ENCODE measurements at places on chromosomes 4 and X.

DNA sequence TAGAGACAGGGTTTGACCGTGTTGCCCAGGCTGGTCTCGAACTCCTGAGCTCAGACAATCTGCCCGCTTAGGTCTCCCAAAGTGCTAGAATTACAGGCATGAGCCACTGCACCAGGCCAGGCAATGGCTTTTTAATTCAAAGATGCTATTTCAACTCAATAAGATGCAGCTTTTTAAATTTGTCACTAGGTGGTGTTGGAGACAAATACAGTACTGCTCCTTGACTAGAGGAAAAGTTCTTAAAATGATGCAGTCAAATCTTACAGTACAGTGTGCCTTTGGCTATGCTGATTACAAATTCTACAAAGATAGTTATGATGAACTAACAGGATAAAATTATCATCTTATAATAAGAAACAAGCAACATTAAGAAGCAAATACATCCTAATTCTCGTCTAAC is 441.1 kb downstream of the KCNIP4 start:
- H3K27me3 ChIP-seq: no peaks in the 10 kb centered on the region
- peak; percentile 6 for DNase-seq
- H3K27ac ChIP-seq: no peak overlapping the region

DNA sequence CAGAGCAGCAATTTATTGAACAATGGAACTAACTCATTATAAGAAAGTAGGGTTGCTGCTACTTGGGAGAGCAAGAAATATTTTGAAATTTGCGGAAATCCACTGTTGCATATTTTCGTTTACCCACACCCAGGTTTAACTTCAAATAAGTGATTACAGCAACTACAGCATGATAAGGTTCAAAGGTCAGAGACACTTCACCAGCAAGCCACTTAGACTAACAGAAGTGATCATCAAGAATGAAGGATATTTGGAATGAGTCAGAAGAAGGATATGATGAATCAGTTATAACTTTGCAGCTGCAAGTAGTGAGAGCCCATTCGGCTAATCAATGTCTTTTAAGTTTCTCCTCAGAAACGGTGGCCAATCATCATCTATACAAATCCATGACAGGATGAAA is 199.3 kb downstream of the TMA16 start:
- DNase-seq: no peak
- no peaks in the 10 kb centered on the region for H3K36me3 ChIP-seq
- H3K27ac ChIP-seq: no peak overlapping the region
- H3K4me3 ChIP-seq: no peak overlapping the region

DNA sequence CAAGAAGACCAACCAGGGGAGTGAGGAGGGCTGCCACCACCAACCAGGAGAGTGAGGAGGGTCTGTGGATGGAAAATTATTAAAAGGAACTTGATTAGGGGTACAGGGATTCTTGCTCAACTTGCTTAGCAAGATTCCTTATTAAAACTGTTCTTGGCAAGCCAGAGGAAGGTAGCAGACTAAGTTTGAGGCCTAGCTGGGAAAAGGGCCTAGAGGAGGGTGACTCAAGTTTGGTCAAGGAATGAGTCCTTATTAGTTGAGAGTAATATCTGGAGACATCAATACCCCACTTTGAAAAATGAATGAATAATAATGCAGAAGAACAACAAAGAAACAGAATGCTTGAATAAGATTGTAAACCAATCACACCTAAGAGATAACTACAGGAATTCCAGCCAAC is 612.4 kb upstream of the ZFP42 start:
- H3K4me3 ChIP-seq: no peak overlapping the region
- no peak for DNase-seq
- no peaks in the 10 kb centered on the region for H3K4me1 ChIP-seq
- H3K27me3 ChIP-seq: no peaks in the 10 kb centered on the region
- no peak overlapping the region for H3K27ac ChIP-seq

- H3K27ac ChIP-seq: no peak overlapping the region
- no peaks in the 10 kb centered on the region for H3K36me3 ChIP-seq
- H3K4me3 ChIP-seq: no peak overlapping the region
- H3K27me3 ChIP-seq: no peaks in the 10 kb centered on the region
Observed at GRCh38 chrX:130896026-130896425, 7.0 kb downstream of the ENOX2 start.

- H3K27ac ChIP-seq: no peak overlapping the region
- DNase-seq: no peak
- H3K36me3 ChIP-seq: no peaks in the 10 kb centered on the region
- no peaks in the 10 kb centered on the region for H3K27me3 ChIP-seq
- H3K4me1 ChIP-seq: no peaks in the 10 kb centered on the region
Observed at GRCh38 chr4:144189121-144189520, 48.6 kb upstream of the GYPA start.

GRCh38 chrX:103806862-103807474 is 25.1 kb downstream of the RAB9B start:
- no peaks in the 10 kb centered on the region for H3K27me3 ChIP-seq
- H3K4me3 ChIP-seq: no peak overlapping the region
- no peaks in the 10 kb centered on the region for H3K36me3 ChIP-seq
- DNase-seq: no peak

GRCh38 chr4:165476214-165477098 is 97.6 kb downstream of the CPE start:
- H3K27ac ChIP-seq: no peak overlapping the region
- no peaks in the 10 kb centered on the region for H3K27me3 ChIP-seq
- peaks cover 5% of the 10 kb centered on the region for H3K4me1 ChIP-seq
- H3K36me3 ChIP-seq: no peaks in the 10 kb centered on the region
- H3K4me3 ChIP-seq: no peak overlapping the region

DNA sequence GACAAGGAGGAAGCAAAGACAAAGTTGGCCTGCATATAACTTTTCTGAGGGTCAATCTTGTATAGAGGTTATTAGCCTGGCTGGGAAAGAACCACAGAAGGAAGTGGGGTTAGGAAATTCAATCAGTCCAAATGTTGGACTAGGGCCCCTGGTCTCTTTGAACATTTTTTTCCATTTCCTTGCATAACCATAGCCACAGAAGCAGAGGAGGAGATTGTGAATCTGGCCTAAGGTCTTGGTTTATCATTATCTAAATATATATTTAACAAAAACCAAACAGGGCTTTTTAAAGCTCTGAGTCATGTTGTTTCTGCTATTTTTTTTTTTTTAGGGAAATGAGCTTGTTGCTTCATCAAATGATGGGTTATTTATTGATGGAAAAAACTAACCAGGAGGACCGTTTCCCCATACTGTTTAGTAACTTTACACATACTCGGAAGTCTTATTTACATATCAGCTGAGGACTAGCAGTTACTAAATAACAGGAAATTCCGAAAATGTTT is 97.7 kb upstream of the ACSL4 start:
- H3K27ac ChIP-seq: peak overlapping the region; percentile 22
- DNase-seq: no peak
- no peaks in the 10 kb centered on the region for H3K4me1 ChIP-seq
- no peaks in the 10 kb centered on the region for H3K36me3 ChIP-seq
- no peaks in the 10 kb centered on the region for H3K27me3 ChIP-seq

DNA sequence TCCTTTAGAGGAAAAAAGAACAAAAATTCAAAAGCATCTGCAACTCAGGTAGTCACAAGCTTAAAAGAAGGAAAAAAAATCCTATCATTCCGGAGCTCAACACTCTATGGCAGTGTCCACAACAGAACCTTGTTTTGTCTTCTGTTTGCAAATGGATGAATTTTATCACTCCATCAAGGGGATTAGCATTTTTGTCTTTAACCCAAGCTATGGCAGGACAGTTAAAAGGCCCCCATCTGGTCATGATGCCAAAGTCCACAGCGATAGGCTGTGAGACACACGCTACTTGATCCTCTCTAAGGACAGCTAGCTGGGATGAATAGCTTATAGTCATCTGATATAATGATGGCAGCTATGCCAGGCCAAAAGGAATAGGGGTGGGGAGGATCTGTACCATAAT is 16.6 kb downstream of the AMER1 start:
- H3K4me1 ChIP-seq: no peaks in the 10 kb centered on the region
- no peaks in the 10 kb centered on the region for H3K36me3 ChIP-seq
- no peak overlapping the region for H3K27ac ChIP-seq

DNA sequence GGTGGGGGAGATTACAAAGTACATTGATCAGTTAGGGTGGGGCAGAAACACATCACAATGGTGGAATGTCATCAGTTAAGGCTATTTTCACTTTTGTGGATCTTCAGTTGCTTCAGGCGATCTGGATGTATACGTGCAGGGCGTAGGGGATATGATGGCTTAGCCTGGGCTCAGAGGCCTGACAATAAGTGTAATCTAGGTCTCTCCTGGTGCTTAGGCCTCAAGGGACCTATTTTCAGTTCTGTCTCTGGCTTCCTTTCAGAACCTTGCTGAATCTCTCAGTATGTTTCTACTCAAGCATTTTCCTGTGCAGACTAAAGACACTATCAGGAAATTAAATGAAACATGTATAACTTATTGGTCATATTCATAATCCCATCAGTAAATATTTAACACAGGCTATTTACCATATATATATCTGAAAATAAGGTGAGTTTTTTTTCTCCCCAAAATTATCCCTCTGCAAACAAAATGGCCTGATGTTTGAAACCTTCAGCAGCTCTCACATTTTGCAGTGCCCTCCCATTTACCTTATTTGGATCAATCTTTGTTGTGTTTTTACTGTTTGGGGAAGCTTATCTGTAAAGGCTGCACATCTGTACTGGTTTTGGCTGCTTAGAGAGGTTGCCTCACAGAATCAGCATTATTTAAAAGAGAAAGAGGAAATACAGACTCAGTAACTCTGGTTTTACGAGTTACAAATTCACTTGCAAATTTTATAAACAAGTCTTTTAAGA is 2.3 kb upstream of the ZCCHC4 start:
- H3K4me1 ChIP-seq: peaks cover 31% of the 10 kb centered on the region
- no peaks in the 10 kb centered on the region for H3K36me3 ChIP-seq
- no peaks in the 10 kb centered on the region for H3K27me3 ChIP-seq
- peak overlapping the region; percentile 15 for H3K27ac ChIP-seq

- no peaks in the 10 kb centered on the region for H3K27me3 ChIP-seq
- peak overlapping the region; percentile 20 for H3K4me3 ChIP-seq
- peaks cover 39% of the 10 kb centered on the region for H3K4me1 ChIP-seq
- H3K27ac ChIP-seq: peak overlapping the region; percentile 67
- no peaks in the 10 kb centered on the region for H3K36me3 ChIP-seq
Observed at GRCh38 chrX:49166914-49167739, 4.6 kb downstream of the MAGIX start.

DNA sequence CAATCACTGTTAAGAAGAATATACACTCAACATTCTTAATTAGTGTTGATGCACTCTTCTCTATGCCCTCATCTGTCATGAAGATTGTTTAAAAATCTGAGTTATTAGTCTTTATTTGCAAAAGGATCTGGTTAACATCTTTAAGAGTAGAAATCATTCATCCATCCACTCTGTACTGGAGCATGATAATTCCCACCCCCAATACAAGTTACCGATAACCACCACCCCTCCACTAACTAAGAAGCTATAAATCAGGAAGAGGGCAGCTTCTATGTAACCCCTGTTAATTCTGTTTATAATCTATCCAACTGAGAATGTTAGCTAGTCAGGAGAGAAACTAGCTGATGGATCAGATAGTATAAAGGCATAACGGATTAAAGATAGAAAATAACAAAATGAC is 34.5 kb downstream of the RAB28 start:
- H3K4me3 ChIP-seq: no peak overlapping the region
- no peaks in the 10 kb centered on the region for H3K27me3 ChIP-seq
- peaks cover 17% of the 10 kb centered on the region for H3K36me3 ChIP-seq
- no peaks in the 10 kb centered on the region for H3K4me1 ChIP-seq
- no peak overlapping the region for H3K27ac ChIP-seq
- no peak for DNase-seq

- no peak overlapping the region for H3K4me3 ChIP-seq
- H3K36me3 ChIP-seq: peaks cover 11% of the 10 kb centered on the region
- H3K27me3 ChIP-seq: no peaks in the 10 kb centered on the region
- DNase-seq: no peak
Observed at GRCh38 chr4:73139991-73140390, 70.5 kb upstream of the COX18 start.

GRCh38 chr4:1683261-1683735 is 815 bp downstream of the FAM53A start:
- peak; percentile 61 for DNase-seq
- H3K4me1 ChIP-seq: peaks cover 15% of the 10 kb centered on the region
- no peaks in the 10 kb centered on the region for H3K27me3 ChIP-seq
- H3K4me3 ChIP-seq: peak overlapping the region; percentile 72

DNA sequence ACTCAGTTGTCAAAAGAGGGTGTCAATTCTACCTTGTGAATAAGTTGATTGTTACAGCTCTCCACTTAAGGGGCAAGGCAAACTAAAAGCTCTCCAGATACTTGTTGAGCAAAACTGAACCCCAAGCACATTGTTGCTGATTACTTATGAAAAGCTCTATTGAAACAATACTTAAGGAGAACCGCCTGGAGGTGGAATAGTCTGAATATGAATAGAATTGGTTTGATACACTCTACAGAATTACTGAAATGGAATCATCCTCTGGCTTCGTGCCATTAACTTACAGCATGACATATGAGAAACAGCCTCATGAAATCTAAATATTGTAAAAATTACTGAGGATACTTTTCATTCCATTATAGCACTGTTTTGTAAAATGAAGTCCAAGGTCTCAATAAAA is 127.0 kb upstream of the SH3RF1 start:
- H3K4me1 ChIP-seq: no peaks in the 10 kb centered on the region
- no peak overlapping the region for H3K27ac ChIP-seq
- H3K36me3 ChIP-seq: no peaks in the 10 kb centered on the region
- no peak for DNase-seq

DNA sequence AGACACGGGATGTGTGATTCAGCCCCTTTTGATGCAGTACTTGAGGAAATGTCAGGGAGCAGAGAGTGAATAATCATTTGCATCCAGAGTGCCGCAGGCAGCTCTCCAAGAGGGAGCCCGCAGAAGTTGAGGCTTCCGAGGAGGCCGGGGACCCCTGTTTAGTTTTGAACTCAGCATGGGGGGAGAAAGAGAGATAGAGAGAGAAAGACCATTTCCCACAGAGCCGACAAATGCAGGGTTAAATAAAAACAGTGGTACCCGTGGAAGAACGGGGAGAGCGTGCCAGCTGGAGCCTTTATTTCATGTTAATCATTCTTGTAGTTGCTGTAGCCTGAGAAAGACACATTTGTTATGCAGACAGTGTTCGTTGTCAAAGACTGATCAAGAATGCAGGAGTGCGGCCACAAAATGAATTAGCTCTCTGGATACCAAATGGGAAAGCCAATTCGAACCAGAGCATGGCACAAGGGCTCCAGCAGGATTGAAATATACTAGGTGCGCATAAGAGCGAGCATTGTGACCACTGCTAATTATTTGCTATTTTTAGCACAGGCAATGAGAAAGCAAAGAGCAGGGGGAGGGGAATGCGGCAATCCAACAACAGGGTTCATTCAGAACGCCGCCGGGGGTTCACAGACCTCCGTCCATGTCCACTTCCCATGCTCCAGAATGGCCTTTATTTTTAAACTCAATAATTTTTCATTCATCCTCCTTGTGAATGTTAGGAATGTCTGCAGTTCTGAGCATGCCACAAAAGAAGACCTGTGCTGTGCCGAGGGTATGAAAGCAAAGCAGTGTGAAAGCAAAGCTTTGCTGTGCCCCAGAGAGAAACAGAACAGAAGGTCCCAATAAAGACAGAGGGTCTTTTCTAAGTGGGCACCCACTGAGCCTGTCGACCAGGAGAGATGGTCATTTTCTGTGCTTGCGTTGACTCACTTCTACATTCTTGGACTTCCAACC is 243.9 kb upstream of the VCX3A start:
- no peaks in the 10 kb centered on the region for H3K27me3 ChIP-seq
- no peaks in the 10 kb centered on the region for H3K36me3 ChIP-seq
- H3K4me1 ChIP-seq: no peaks in the 10 kb centered on the region
- peak; percentile 59 for DNase-seq
- H3K4me3 ChIP-seq: no peak overlapping the region
- H3K27ac ChIP-seq: no peak overlapping the region

- peak; percentile 58 for DNase-seq
- H3K4me3 ChIP-seq: no peak overlapping the region
- no peaks in the 10 kb centered on the region for H3K36me3 ChIP-seq
- peak overlapping the region; percentile 64 for H3K27ac ChIP-seq
Observed at GRCh38 chr4:158810487-158811215, 41.8 kb downstream of the FNIP2 start.
